Daoy (cell line): ENCODE measurements at places on chromosomes 5 and 9.
A peak's percentile ranks its signal among the peaks of the same experiment; 100 is the strongest.

- DNase-seq, result peak; percentile 59
Measured at GRCh38 chr5:56656846-56657726, 158.3 kb upstream of the MAP3K1 start.

DNA sequence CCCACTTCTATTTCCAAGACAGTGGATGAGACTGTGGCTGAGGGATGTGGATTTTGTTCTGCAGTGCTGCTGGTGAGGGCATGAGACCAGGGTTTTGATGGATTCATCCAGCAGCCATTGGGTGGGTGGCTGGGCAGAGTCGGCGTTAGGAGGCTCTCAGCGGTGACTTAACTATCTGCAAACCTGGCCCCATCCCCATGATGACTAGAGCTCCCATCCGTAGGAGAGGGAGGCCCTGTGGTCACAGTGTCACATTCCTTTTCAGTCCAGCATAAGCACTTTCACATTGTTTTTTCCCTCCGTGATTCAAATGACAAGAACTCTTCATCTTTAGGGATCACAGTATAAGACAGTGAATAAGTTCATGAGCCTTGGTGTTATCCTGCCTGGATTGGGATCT, 60.4 kb upstream of the SPRY4 start:
- peak; percentile 35 for DNase-seq

DNA sequence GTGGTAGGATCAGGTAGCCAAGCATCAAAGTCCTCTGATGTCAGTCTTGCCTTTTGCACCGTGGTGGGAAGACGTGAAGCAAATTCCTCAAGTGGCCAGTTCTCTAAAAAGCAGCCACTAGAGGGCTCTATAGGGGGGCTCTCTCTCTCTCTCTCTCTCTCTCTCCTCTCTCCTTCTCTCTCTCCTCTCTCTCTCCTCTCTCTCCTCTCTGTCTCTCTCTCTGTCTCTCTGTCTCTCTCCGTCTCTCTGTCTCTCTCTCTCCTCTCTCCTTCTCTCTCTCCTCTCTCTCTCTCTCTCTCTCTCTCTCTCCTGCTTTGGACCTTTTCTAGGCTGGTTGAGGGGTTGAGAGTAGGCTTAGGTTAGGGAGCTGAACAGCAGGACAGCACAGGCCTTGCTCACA, 13.9 kb upstream of the OSMR start:
- DNase-seq, result no peak

DNA sequence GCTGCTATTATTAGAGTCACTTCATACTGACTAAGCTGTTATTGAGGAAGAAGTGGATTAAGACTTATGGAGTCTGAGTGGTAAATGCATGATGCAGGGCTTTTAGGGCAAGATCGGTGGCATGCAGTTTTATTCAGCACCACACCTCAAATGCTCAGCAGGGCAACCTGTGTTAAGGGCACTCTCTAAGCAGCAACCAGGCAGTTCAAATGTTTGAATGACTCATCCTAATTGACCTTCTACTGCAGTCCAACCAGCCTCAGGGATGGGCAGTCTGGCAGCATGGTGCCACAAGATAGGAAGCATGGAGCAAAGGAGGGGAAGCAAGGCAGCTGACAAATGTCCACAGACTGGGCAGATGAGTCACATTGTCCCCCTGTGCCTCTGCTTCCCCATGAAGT, 80.2 kb upstream of the MIER3 start:
- DNase-seq, result no peak

DNA sequence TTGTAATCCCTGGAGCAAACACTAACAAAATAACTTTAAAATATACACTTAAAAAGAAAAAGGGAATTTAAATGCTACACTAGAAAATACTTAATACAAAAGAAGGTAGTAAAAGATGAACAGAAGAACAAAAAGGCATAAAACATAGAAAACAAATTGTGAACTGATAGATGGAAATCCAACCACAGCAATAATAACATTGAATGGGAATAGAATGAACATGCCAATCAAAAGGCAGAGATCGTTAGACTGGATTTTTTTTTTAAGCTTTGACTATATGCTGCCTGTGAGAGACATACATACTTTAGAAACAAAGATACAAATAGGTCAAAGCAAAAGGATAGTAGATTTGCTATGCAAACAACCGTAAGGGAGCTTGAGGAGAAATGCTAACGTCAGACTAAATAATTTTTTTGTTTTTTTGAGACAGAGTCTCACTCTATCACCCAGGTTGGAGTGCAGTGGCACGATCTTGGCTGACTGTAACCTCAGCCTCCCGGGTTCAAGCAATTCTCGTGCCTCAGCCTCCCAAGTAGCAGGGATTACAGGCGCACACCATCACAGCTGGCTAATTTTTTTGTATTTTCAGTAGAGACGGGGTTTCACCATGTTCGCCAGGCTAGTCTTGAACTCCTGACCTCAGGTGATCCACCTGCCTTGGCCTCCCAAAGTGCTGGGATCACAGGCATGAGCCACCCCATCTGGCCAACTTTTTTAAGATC, 6.5 kb downstream of the ABO start:
- no peak for DNase-seq

GRCh38 chr9:124613849-124614248, 106.7 kb upstream of the NR5A1 start:
- DNase-seq, result no peak
